Type B pancreatic cell (in vitro differentiated cells): ENCODE measurements at places on chromosomes 7 and 10. TPM values are rescaled to one million over a fixed set of nuclear protein-coding genes. Genes with fewer than 3 reads are reported as not detected.
A peak's percentile ranks its signal among the peaks of the same experiment; 100 is the strongest.

Gene OPN4
- total RNA-seq = not detected in 2 replicates

Gene CCL24
- total RNA-seq = not detected in 2 replicates

Gene SPOCK2
- 13.8 TPM in 2 replicates for total RNA-seq

Gene OR2A42
- total RNA-seq = 0.10 TPM in 1 of 2 replicates, not detected in the other

Gene PMPCB
- 70.8 and 72.0 TPM in 2 replicates for total RNA-seq

Gene GRM3
- total RNA-seq = 0.46 and 0.79 TPM in 2 replicates

Gene SLC26A3
- total RNA-seq = 4.7 and 14.3 TPM in 2 replicates

Gene ITGA8
- 1.1 and 10.1 TPM in 2 replicates for total RNA-seq

Gene ACTL6B
- total RNA-seq = 1.8 and 2.4 TPM in 2 replicates

Gene ERVW-1
- 0.12 and 1.2 TPM in 2 replicates for total RNA-seq

Gene SPDYE5
- not detected in 2 replicates for total RNA-seq

Gene SFRP4
- total RNA-seq = 0.14 and 4.4 TPM in 2 replicates

Gene RBM20
- 2.8 and 5.2 TPM in 2 replicates for total RNA-seq

Gene GSAP
- 5.0 and 6.1 TPM in 2 replicates for total RNA-seq

DNA sequence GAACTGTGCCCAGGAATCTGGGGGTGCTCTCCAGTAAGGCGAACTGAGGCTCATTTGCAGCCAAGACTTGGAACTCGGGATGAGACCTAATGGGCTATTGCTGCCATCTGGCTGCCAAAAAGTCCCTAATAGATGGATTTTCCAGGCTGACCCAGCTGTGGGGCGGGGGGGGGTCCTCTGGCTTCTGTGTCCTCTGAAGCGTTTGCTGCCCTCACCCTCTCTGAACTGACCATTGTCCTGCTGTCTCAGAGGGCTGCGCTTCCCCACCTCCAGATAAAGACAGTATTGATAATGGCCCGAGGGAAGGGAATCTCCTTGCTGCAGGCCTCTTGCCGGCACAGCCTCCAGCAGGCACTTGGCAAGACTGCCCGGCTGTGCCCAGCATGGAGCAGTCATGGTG is 46.6 kb downstream of the CLEC2L start:
- no peak overlapping the region for H3K27ac ChIP-seq
- H3K4me3 ChIP-seq = no peak overlapping the region
- no peaks in the 10 kb centered on the region for H3K4me1 ChIP-seq
- no peaks in the 10 kb centered on the region for H3K27me3 ChIP-seq
- DNase-seq = no peak

- H3K27me3 ChIP-seq = peaks cover 10% of the 10 kb centered on the region
- no peak overlapping the region for H3K4me3 ChIP-seq
- H3K27ac ChIP-seq = no peak overlapping the region
- peaks cover 11% of the 10 kb centered on the region for H3K4me1 ChIP-seq
- DNase-seq = no peak
These were observed 37.4 kb downstream of the GOT1 start for GRCh38 chr10:99393036-99393435.

GRCh38 chr10:126569513-126570244 is 100.8 kb downstream of the C10orf90 start:
- no peak for DNase-seq
- no peaks in the 10 kb centered on the region for H3K36me3 ChIP-seq
- peak overlapping the region; percentile 35 for H3K27ac ChIP-seq

DNA sequence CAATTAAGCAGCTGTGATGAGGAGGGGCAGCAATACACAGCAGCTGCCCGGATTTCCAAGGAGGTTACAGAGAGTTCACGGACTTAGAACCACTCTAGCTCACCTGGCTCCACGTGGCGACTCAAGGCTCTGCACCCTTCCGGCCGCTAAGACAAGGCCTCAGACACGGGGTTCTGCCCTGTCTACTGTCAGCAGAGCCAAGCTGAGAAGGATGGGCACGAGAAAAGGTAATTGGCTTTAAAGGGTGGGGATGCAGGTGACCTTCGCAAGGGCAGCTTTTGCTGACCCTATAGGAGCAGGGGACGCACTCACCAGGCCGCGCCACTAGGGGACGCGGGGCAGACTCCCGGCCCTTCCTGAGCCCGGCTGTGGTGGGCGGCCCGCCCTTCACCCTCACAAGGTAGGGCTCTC is 152.4 kb downstream of the KIF20B start:
- peaks cover 3% of the 10 kb centered on the region for H3K27me3 ChIP-seq
- no peak overlapping the region for H3K27ac ChIP-seq
- no peak for DNase-seq
- H3K4me1 ChIP-seq = no peaks in the 10 kb centered on the region

DNA sequence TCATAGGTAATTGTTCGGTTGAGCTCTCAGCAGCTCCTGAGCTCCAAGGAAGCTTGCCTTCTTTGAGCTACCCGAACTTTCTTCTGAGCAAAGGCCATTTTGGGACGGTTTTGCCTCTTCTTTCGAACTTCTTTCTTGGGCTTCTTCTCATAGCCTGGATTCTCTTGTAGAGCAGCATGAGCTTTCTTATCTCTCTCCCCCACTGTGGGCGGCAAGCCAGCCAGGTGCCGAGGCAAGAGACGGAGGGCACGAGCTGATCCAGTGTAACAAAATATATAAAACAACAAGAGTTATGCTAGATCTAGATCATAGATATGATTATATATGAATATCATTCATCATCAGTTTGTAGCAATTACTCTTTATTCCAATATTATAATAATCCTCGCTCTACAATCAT is 16.5 kb upstream of the KNDC1 start:
- peak overlapping the region; percentile 53 for H3K27ac ChIP-seq
- H3K4me1 ChIP-seq = peaks cover 14% of the 10 kb centered on the region
- peaks cover 33% of the 10 kb centered on the region for H3K27me3 ChIP-seq
- peak; percentile 22 for DNase-seq
- H3K4me3 ChIP-seq = peak overlapping the region; percentile 75

DNA sequence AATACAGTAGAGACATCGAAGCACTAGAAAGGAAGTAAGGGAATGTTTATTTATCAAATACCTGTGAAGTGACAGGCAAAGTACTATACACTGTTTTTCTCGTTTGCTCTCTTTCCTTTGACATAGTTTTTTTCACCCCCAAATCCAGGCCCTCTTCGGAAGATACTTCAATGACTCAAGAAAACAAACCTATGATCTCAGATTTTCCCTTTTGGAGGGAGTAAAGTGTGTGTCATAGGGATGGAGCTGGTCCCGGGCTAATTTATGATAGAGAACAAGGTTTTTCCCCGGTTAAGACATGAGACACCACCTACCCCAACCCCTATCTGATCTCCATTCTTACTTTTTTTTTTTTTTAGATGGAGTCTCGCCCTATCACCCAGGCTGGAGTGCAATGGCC is 61.7 kb downstream of the MAP3K8 start:
- H3K4me1 ChIP-seq = peaks cover 5% of the 10 kb centered on the region
- DNase-seq = no peak
- H3K4me3 ChIP-seq = no peak overlapping the region
- H3K27me3 ChIP-seq = no peaks in the 10 kb centered on the region

GRCh38 chr7:128885370-128886187 is 22.9 kb downstream of the ATP6V1F start:
- peaks cover 10% of the 10 kb centered on the region for H3K27me3 ChIP-seq
- no peak overlapping the region for H3K4me3 ChIP-seq
- H3K4me1 ChIP-seq = peaks cover 4% of the 10 kb centered on the region
- H3K36me3 ChIP-seq = no peaks in the 10 kb centered on the region

DNA sequence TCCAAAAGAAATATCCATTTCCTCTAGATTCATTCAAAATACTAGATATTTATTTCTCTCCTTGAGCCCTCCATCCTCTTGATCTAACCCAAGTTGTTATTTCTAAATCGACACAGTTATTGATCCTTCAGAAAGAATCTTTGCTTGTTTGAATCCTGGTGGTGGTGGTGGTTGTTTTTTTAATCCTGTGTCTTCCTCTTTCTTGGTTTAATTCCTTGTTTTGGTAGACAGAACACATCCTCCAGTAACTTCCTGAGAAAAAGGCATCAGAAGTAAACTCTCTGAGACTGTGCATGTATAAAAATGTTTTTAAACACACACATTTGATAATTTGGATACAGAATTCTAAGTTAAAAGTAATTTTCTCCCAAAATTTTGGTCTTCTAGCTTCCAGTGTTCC is 49.9 kb downstream of the SIRT1 start:
- H3K27ac ChIP-seq = no peak overlapping the region
- H3K27me3 ChIP-seq = no peaks in the 10 kb centered on the region
- H3K4me3 ChIP-seq = no peak overlapping the region
- H3K4me1 ChIP-seq = no peaks in the 10 kb centered on the region
- DNase-seq = no peak

- H3K27me3 ChIP-seq = peaks cover 7% of the 10 kb centered on the region
- H3K27ac ChIP-seq = no peak overlapping the region
- no peaks in the 10 kb centered on the region for H3K4me1 ChIP-seq
These were observed 1.7 kb downstream of the AKR1C4 start for GRCh38 chr10:5198386-5198785.

DNA sequence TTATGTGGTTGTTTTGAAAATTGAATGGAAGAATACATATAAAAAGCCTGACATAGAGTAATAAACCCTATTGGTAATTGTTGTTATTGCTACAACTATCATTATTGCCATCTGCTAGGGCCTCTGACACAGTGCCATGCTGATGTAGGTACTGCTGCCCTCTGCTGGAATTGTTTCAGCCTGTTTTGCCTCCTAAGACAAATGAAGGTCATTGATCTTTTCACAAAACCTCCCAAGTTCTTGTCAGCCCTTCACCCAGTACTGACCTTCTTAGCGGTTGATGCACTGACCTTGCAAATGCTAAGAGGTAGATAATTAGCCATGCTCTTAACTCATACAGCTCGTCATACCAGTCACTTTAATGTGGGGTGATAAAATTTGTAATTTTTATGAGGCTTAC is 975.2 kb downstream of the SORCS1 start:
- H3K4me3 ChIP-seq = no peak overlapping the region
- no peak overlapping the region for H3K27ac ChIP-seq
- no peaks in the 10 kb centered on the region for H3K36me3 ChIP-seq
- peaks cover 7% of the 10 kb centered on the region for H3K4me1 ChIP-seq

DNA sequence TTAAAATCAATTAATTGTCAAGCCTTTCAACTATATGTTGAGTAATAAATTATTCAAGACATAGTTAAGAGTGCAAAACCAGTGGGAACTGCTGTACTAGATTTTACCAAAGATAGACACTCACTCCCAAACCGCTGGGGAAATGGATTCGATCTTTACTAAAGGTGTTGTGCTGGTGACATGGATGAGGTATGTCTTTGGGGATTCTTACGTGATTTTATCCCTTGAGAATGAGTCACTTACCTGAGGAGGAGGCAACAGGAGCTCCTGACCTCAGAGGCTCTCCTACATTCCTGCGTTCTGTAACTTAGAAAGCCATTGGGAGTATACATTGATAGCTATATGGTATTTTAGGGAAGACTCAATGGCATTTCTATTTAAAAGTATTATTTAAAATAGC is 165.5 kb downstream of the PKD1L1 start:
- no peak overlapping the region for H3K4me3 ChIP-seq
- peaks cover 14% of the 10 kb centered on the region for H3K27me3 ChIP-seq
- H3K36me3 ChIP-seq = peaks cover 6% of the 10 kb centered on the region
- peaks cover 58% of the 10 kb centered on the region for H3K4me1 ChIP-seq

- H3K36me3 ChIP-seq = no peaks in the 10 kb centered on the region
- H3K27ac ChIP-seq = no peak overlapping the region
- DNase-seq = no peak
- peaks cover 4% of the 10 kb centered on the region for H3K4me1 ChIP-seq
- no peak overlapping the region for H3K4me3 ChIP-seq
- no peaks in the 10 kb centered on the region for H3K27me3 ChIP-seq
These were observed 168.3 kb downstream of the SNX13 start for GRCh38 chr7:17771901-17772408.

- no peak overlapping the region for H3K27ac ChIP-seq
- peaks cover 62% of the 10 kb centered on the region for H3K27me3 ChIP-seq
- peaks cover 5% of the 10 kb centered on the region for H3K36me3 ChIP-seq
- H3K4me1 ChIP-seq = no peaks in the 10 kb centered on the region
- H3K4me3 ChIP-seq = no peak overlapping the region
- no peak for DNase-seq
These were observed 4.3 kb downstream of the RAMP3 start for GRCh38 chr7:45161842-45162241.

- peaks cover 53% of the 10 kb centered on the region for H3K4me1 ChIP-seq
- H3K27me3 ChIP-seq = peaks cover 5% of the 10 kb centered on the region
- peak overlapping the region; percentile 71 for H3K27ac ChIP-seq
- H3K36me3 ChIP-seq = peaks cover 4% of the 10 kb centered on the region
- DNase-seq = no peak
These were observed 31.1 kb downstream of the SH3PXD2A start for GRCh38 chr10:103824281-103824680.

DNA sequence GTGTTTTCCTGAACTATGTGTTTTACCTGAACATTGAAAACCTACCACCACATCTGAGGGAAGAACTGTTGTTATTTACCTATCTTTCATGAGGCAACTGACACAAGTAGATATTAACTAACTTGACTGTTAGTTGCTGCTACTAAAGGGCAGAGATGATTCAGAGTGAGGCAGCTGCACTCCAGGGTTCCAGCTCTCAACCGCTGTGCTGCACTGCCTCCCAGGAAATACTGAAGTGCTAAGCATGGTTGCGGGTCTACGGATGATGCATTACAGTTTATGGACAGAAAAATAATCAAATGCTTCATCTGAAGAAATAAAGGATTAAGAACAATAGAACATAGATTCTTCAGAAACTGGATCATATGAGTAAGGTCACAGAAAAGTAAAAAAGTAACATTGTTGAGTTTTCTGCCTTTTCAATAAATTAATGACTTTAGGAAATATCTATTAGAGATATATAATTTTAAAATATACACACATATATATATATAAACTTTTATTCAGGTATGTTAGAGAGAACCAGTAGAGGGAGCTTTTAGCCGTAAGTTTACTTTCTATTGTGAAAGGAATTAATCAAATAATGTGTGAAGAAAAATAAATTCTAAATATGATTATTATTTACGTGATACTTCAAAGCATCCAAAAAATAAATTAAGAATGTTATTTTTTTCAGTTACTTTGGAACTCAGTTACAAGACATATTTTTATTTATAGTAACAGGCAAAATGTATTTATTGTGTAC is 620.0 kb downstream of the CNTNAP2 start:
- no peaks in the 10 kb centered on the region for H3K4me1 ChIP-seq
- no peaks in the 10 kb centered on the region for H3K36me3 ChIP-seq
- H3K27ac ChIP-seq = no peak overlapping the region
- no peaks in the 10 kb centered on the region for H3K27me3 ChIP-seq

- H3K36me3 ChIP-seq = no peaks in the 10 kb centered on the region
- H3K27ac ChIP-seq = no peak overlapping the region
- H3K4me1 ChIP-seq = no peaks in the 10 kb centered on the region
- no peak overlapping the region for H3K4me3 ChIP-seq
- peaks cover 17% of the 10 kb centered on the region for H3K27me3 ChIP-seq
- no peak for DNase-seq
These were observed 3.2 kb downstream of the KNDC1 start for GRCh38 chr10:133162910-133163856.

DNA sequence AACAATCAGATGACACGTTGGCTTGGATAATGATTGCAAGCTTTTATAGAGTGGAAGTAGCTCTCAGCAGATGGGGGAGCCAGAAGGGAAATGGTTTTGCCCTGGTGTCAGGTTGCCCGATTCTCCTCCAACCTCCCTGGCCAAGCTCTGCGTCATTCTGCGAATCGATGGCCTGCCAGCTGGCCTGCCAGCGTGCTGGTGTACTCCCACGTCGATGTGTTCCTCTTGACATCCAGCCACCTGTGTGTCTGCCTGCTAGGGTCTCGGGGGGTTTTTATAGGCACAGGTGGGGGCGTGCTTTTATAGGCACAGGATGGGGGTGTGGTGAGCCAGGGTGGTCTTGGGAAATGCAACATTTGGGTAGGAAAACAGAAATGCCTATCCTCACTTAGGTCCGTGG is 4.6 kb downstream of the NET1 start:
- DNase-seq = no peak
- H3K27me3 ChIP-seq = no peaks in the 10 kb centered on the region
- H3K36me3 ChIP-seq = peaks cover 36% of the 10 kb centered on the region
- H3K4me1 ChIP-seq = peaks cover 4% of the 10 kb centered on the region

- no peak for DNase-seq
- no peak overlapping the region for H3K4me3 ChIP-seq
- no peaks in the 10 kb centered on the region for H3K4me1 ChIP-seq
- H3K27me3 ChIP-seq = peaks cover 13% of the 10 kb centered on the region
These were observed 1219.8 kb downstream of the GATA3 start for GRCh38 chr10:9274206-9274755.
